ENCODE measurements at places on chromosomes 6 and 20. TPM values are rescaled to one million over a fixed set of nuclear protein-coding genes. Genes with fewer than 3 reads are reported as not detected.

- no peak for DNase-seq
These were observed 3.4 kb downstream of the DLK2 start for GRCh38 chr6:43451939-43452338.

PNLDC1 gene
- total RNA-seq = 1.5 TPM

SYCP2 gene
- 0.82 TPM for total RNA-seq

GRCh38 chr6:129713806-129714333 lies 3.9 kb upstream of the ARHGAP18 start:
- DNase-seq = no peak

DNA sequence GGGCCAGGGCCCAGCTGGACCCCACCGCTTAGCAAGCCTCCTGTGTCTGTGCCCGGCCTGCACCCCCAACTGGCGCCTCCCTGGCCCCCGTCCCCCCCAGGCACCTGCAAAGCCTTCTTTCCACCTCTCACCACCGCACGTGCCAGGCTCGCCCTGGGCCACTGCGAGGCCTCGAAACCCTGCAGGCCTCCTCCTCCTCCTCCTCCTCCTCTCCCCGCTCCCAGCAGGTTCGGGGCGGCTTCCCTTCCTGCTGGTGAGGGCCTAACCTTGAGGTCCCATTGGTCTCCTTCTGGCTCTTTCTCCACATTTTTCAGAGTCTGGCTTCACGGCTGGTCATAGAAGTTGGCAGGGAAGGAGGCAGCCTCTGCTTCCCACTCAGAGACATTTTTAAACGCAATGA lies 76.8 kb upstream of the GATA5 start:
- no peak for DNase-seq

DNA sequence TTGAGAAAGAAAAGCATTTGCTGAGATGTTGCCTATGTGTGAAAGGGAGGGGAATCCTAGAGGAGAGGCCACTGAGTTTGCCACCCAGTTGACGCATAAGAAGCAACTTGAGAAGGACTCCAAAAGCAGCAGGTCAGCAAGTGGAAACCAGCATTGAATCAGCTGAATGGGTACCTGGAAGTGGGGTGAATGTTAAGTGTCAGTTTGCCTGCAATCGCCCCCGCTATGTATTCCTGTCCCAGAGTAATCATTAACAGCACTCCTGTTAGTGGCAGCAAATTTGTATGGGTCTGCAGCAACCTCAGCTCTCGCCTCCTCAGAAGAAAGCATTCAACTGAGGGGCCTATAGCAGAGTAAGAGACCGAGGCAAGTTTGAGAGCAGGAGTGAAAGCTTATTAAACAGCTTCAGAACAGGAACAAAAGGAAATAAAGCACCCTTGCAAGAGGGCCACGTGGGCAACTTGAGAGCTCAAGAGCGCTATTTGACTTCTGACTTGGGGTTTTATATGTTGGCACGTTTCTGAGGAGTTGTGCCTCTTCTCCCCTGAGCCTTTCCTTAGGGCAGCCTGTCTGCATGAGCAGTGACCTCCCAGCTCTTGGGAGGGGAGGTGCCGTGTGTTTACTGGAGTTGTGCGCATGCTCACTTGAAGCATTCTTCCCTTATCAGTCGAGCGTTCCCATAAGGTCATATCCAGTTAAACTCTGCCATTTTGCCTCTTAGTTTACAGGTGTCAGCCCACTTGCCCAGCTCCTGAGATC lies 122.6 kb upstream of the PHACTR1 start:
- DNase-seq = no peak

FKBP1C gene
- not detected for total RNA-seq

TP53TG5 gene
- total RNA-seq = not detected

DNA sequence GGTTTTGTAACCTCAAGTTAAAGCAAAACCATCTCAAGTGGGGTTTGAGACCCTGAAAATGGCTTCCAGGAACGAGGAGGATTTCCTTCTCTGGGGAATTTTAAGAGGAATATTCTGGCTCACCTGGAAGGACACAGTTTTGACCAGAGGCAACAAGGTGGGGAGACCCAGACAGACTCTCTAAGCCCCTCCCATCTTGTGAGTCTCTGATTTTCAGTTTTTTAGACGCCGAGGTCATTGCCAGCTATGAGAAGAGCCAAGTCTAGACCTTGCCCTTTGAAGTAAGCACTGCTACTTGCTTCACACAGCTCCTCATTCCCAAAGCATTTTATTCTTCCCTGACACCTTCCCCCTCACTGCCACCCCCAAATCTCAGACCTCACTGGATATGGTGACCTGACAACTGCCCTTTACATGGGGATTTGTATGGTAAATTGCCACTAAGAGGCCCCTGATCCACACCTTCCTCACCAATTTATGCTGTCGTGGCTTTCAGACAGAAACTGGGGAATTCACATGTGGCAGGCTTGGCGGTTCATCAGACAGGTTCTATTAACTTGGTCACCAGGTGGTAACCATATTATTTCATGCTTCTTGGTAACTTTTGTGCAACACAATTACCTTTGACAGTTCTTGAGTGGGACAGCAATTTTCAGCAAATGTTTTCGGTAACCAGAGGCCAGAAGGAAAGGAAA lies 116.2 kb downstream of the ISM1 start:
- DNase-seq = no peak

PTCRA gene
- not detected for total RNA-seq

GRCh38 chr6:105967917-105968602 lies 118.1 kb upstream of the PRDM1 start:
- no peak for DNase-seq

- DNase-seq = no peak
These were observed 235.6 kb upstream of the MOCS1 start for GRCh38 chr6:40169878-40170277.

DNA sequence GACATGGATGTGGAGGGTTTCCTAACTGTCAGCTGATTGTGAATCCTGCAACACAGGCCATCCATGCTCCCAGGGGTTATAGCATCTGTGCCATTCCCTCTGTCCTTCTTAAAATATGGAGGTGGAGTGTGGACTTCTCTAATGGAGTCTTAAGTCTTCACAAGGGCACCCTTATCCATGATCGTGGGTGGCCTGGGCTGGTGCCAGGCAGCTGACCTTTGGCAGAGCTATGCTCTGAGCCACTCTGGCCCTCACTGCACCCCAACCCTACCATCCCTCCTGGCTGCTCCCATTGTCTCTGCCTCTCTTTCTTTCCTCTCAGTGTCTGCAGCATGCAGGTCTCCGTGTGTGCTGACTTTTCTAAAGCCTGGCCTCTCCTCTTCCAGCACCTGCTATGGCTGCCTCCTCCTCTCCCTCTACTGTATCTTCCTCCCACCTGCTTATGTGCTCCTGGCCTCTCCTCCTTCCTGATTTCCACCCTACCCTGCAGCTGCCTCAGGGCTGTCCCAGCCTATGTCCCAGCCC lies 11.2 kb upstream of the PCMTD2 start:
- no peak for DNase-seq

- DNase-seq = no peak
These were observed 15.1 kb upstream of the DEK start for GRCh38 chr6:18279422-18279821.

GRCh38 chr6:111147440-111147839 lies 60.1 kb downstream of the SLC16A10 start:
- no peak for DNase-seq

PAK5 gene
- total RNA-seq = not detected

- no peak for DNase-seq
These were observed 12.4 kb upstream of the NPBWR2 start for GRCh38 chr20:64119681-64120341.

GRCh38 chr6:136647363-136647852 lies 97.2 kb upstream of the MAP7 start:
- DNase-seq = no peak

CENPW gene
- total RNA-seq = not detected

Data from transverse colon (tissue), 4 donors.